ENCODE measurements at places on chromosomes 4 and X. TPM values are rescaled to one million over a fixed set of nuclear protein-coding genes. Genes with fewer than 3 reads are reported as not detected.
A peak's percentile ranks its signal among the peaks of the same experiment; 100 is the strongest.

DNA sequence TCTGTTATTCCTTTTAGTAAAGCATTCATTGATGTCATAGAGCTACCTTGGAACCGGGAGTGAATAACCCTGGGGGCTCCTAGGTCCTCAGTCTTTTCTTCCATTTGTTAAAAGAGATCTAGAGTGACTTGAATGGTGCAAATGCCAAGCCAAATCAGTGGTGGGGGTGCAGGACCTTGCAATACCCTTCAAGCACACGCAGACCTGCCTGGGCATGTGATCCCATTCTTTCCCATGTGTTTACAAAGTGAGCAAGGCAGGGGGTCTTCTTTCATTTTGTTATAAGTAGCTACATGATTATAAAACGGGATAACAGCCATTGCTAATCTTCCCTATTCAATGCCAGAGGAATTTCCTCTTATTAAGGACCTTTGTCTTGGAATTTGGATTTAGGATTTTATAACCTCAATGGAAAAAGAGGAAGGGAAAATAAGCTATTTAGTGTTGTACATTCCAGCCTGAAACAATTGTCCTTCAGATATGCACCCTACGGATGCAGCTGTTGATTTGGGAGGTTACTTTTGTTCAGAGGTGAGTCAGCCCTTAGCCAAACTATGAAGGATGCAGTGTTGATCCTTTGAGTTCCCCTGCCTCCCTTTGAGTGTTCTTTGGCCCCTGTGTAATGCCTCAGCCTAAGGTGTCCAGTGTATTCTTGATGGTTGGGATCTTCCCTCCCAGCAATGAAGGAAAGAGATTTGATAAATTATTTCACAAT lies 623.8 kb upstream of the HTR2C start:
- H3K36me3 ChIP-seq = peaks cover 6% of the 10 kb centered on the region
- no peaks in the 10 kb centered on the region for H3K27me3 ChIP-seq
- H3K4me1 ChIP-seq = peaks cover 73% of the 10 kb centered on the region
- DNase-seq = peak; percentile 94

GRCh38 chr4:73152893-73153292 lies 83.4 kb upstream of the COX18 start:
- no peaks in the 10 kb centered on the region for H3K4me1 ChIP-seq
- H3K27ac ChIP-seq = no peak overlapping the region
- no peak for DNase-seq
- H3K27me3 ChIP-seq = no peaks in the 10 kb centered on the region
- no peak overlapping the region for H3K4me3 ChIP-seq
- peaks cover 7% of the 10 kb centered on the region for H3K36me3 ChIP-seq

DNA sequence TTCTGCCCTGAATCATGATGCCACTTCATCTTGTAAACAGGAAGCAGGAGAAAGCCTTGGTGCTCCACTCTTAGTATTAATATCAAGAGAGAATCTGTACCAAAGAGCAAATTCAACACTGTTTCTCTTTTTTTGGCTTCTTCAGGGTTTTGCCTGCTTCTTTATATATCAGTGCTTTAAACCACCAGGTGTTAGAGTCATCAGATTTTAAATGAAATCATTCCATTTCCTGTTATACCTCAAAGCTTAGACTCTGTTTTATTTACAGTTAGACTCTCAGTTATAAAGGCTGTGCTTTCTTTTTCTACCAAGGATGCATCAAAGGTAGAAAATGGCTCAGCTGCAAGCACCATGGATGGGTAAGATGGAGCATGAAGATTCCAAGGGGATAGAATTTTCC lies 350.9 kb downstream of the CAMK2D start:
- H3K4me1 ChIP-seq = peaks cover 5% of the 10 kb centered on the region
- no peaks in the 10 kb centered on the region for H3K36me3 ChIP-seq
- DNase-seq = no peak
- H3K4me3 ChIP-seq = no peak overlapping the region
- no peak overlapping the region for H3K27ac ChIP-seq

SH3D19 gene
- total RNA-seq = 38.3 TPM

All from neural progenitor cell (in vitro differentiated cells).